EH (cell line): ENCODE measurements at places on chromosomes 5 and 9.

- no peak for DNase-seq
Measured at GRCh38 chr5:135215617-135216470, 181.8 kb upstream of the PITX1 start.

DNA sequence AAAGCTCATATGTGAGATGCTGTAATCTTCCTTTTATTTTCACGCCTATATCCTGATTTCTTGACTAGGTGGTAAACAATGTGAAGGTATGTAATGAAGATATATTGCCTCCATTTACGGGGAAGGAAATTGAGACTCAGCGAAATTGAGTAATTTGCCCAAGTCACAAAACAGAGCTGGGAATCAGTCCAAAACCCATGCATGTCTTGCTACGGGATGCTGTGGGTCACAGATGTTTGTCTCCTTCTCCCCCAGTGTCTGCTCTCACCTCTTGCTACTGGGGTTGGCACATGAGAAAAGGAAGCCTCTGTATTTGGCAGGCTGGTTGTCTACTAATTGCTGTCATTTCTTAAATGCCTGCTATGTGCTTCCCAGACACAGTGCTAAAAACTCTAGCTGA lies 53.7 kb upstream of the TEX48 start:
- peak; percentile 50 for DNase-seq

DNA sequence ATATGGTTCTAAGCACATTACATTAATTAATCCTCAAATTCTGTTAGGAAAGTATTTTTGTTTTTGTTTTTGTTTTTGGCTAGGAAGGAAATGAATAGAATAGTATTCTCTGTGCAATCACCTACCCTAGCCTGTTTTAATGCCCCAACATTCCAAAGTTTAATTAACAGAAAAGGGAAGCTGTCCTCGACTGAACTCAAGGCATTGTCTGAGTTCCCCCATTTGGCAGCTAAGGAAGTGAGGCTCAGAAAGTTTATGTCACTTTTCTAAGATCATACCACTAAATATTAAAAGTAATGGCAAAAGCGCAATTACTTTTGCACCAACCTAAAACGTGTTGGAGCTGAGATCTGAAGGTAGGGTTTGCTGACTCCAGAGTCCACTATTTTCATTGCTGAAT lies 59.8 kb downstream of the FGF1 start:
- peak; percentile 41 for DNase-seq

GRCh38 chr5:40623480-40624420 lies 56.0 kb upstream of the PTGER4 start:
- DNase-seq: no peak

- peak; percentile 96 for DNase-seq
Measured at GRCh38 chr9:113620377-113621161, 157.0 kb downstream of the RGS3 start.

DNA sequence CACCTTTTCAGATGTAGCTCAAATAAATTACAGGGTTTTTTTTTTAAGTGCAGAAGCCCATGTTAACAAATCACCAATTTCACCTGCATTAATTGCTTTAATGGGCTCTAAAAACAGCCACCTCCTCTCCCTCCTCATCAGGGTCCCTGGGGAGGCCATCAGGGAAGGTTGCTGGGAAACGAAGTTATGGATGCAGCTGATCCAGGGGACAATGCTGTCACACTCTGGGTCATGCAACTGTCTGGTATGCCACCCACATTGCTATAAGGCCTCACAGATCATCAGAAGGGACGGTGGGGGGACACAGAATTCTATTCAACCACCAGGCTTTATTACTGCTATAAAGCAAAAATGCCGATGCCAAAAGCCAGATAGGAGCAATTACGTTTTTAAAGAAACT lies 9.3 kb downstream of the WHRN start:
- DNase-seq: no peak

- no peak for DNase-seq
Measured at GRCh38 chr9:134902936-134903335, 14.8 kb downstream of the FCN1 start.

DNA sequence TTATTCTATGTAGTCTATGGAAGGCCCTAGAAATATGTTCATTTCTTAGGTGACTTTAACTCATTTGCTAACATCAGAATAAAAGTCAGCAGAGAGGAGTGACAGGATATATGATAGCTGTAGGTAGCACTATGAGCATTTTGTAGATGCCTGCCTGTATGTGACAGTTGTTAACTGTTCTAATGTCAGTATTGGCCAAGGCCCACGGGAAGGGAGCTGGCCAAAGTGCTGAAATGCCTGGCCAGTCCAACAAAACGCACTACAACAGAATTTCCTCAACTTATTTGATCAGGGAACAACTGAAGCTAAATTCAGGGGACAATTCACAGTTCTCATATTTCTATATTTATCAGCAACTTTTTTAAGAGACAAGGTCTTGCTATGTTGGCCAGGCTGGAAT lies 20.8 kb downstream of the SV2C start:
- peak; percentile 48 for DNase-seq
